Naive thymus-derived CD4-positive, alpha-beta T cell (primary cell): ENCODE measurements at places on chromosomes 11 and 22. TPM values are rescaled to one million over a fixed set of nuclear protein-coding genes. Genes with fewer than 3 reads are reported as not detected.

The E2F8 gene
- not detected for total RNA-seq

- no peak overlapping the region for H3K27ac ChIP-seq
- H3K27me3 ChIP-seq = no peaks in the 10 kb centered on the region
- no peaks in the 10 kb centered on the region for H3K36me3 ChIP-seq
- H3K4me3 ChIP-seq = no peak overlapping the region
- no peak for DNase-seq
Observed at GRCh38 chr11:95659088-95659487, 130.5 kb downstream of the FAM76B start.

DNA sequence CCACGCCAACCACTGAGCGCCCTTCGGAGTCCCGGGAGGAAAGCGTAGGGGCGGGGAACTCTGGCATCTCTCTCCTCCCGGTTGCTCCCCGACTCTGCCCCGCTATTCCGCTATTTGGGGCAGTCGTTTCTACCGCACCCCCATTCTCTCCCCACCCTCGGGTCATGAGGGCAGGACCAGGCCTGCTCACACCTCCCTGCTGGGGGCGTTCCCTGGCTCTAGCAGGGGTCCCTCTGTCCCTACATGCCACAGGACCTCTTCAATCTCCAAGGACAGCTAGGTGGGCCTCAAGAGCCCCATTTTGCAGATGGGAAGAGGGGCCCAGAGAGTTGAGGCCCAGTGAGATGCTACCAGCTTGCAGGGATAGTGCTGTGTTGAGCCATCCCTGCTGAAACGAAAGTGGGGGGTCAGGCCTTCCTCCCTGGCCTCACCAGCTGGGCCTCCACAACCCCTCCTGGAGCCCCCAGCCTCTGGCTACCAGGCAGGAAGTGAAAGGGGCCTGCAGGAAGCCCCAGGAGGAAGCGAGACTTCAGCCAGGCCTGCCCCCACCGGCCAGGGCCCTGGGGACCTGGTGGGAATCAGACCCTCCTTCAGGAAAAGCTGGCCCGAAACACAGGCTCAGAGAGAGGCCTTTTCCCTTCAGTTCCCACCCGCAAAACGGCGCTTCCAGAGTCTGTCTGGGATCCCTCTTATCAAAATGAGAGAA lies 5.5 kb upstream of the SHISA8 start:
- H3K4me3 ChIP-seq = no peak overlapping the region
- no peak for DNase-seq
- H3K27me3 ChIP-seq = no peaks in the 10 kb centered on the region
- H3K4me1 ChIP-seq = peaks cover 11% of the 10 kb centered on the region
- no peak overlapping the region for H3K27ac ChIP-seq

DNA sequence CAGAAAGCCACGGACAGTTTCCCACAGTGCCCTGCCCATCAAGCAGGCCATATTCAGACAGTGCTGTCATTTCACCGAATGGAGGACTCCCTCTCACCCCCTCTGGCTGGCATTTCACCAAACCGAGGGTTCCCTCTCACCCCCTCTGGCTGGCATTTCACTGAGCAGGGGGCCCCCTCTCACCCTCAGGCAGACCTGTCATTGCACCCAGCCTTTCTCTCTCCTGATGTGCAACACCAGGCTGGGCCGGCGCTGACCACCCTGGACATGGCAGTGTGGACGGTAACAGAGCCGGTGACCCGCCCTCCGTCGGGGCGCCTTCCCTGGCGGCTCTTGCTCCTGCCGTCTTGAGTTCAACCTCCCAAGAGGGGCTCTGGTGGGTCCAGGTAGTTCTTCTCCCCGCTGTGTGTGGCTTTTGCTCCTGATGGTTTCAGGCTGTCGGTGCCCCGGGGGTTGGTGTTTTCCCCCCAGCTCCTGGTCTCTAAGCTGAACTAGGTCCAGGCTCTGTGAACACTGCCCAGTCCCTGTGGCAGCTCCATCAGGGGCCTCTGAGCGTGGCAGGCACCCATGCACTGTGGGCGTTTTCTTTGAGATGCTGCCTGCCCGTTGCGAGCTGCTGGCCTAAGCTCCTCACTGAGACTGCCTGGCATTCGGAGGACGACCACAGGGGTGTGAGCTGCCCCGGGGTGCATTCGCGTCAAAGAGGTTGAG lies 46.9 kb downstream of the SMIM38 start:
- H3K4me1 ChIP-seq = no peaks in the 10 kb centered on the region
- H3K27me3 ChIP-seq = no peaks in the 10 kb centered on the region
- DNase-seq = no peak
- H3K4me3 ChIP-seq = no peak overlapping the region
- H3K27ac ChIP-seq = no peak overlapping the region

DNA sequence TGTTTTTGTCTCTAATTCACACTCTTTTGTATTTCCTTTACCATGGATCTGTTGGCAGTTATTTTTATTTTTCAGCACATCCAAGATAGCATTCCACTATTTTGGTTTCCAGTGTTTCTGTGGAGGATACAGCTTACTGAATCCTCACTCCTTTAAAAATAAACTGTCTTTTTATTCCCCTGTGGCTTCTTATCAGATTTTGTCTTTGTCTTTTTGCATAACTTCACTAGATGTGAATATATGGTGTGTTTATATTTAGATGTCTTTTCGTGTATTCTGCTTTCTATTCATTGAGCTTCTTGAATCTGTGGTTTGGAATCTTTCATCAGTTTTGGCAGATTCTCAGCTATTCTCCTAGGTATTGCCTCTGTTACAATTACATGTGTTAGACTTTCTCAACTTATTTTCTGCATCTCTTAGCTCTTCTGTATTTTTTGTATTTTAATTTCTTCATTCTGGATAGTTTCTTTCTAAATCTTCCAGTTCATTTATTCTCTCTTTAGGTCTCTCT lies 7.4 kb upstream of the ATXN10 start:
- H3K4me3 ChIP-seq = no peak overlapping the region
- H3K27me3 ChIP-seq = no peaks in the 10 kb centered on the region
- H3K4me1 ChIP-seq = no peaks in the 10 kb centered on the region
- no peaks in the 10 kb centered on the region for H3K36me3 ChIP-seq
- DNase-seq = no peak

DNA sequence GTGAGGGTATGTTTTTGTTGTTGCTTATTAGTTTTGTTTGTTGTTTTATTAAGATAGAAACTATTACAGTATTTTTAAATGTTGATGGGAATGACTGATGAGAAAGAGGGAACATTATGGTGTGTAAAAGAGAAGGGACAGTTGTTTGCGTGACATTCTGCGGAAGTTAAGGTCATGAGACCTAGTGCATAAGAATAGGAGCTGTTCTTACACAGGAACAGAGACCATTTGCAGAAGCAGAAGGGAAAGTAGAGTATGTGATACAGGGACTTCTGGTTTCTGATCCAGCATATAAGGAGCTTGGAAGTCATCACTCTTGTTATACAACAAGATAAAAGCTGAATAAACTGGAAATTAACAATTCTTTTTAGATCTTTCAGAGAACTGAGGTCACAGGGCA lies 299.2 kb upstream of the API5 start:
- no peak for DNase-seq
- no peak overlapping the region for H3K27ac ChIP-seq
- no peak overlapping the region for H3K4me3 ChIP-seq
- H3K36me3 ChIP-seq = no peaks in the 10 kb centered on the region
- H3K27me3 ChIP-seq = no peaks in the 10 kb centered on the region
